Stimulated activated CD4-positive, alpha-beta T cell treated with anti-CD3 and anti-CD28 coated beads, Interleukin-15, amount 100 ng/mL, for 1 hour (primary cell): ENCODE measurements at places on chromosomes 11 and 22.

GRCh38 chr11:104462341-104462740 lies 298.4 kb upstream of the PDGFD start:
- no peak for DNase-seq

GRCh38 chr11:93740031-93740729 lies 1.1 kb downstream of the TAF1D start:
- DNase-seq = no peak

DNA sequence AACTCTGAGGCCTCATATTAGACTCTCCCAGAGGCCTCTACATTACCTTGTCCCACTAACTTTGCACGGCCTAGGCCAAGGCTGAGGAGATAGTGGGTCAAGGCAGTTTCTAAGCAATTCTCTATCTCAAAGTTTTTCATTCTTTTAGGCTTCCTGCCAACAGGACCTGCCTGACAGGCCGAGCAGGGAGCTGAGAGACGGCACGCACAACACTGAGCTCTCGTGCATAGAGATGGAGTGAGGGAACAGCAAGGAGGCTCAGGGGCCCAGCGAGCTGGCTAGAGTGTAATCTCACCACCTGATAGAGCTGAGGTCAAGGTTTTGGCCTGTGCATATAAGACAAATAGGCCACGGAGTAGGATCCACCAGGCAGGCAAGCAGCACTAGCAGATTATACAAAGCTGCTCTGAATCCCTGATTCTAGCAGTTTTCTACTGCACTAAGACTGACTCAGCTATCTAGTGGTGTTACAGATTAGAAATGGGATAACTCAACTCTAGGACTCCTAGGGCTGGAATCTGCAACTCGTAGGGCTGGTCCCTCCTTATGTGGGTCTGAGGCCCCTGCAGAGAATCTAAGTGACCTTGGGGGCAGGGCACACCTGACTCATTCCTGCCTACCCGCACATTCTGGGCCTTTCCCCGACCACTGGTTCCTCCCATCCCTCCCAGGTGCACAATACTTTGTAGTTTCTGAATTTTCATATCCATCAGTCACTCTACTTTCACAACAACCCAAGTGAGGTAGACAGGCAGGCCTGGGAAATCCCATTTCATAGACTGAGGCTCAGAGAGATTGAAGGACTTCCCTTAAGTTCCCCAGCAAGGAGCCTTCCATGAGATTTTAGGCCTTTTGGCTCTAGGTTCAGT lies 1.7 kb downstream of the CYB5R2 start:
- DNase-seq = no peak

DNA sequence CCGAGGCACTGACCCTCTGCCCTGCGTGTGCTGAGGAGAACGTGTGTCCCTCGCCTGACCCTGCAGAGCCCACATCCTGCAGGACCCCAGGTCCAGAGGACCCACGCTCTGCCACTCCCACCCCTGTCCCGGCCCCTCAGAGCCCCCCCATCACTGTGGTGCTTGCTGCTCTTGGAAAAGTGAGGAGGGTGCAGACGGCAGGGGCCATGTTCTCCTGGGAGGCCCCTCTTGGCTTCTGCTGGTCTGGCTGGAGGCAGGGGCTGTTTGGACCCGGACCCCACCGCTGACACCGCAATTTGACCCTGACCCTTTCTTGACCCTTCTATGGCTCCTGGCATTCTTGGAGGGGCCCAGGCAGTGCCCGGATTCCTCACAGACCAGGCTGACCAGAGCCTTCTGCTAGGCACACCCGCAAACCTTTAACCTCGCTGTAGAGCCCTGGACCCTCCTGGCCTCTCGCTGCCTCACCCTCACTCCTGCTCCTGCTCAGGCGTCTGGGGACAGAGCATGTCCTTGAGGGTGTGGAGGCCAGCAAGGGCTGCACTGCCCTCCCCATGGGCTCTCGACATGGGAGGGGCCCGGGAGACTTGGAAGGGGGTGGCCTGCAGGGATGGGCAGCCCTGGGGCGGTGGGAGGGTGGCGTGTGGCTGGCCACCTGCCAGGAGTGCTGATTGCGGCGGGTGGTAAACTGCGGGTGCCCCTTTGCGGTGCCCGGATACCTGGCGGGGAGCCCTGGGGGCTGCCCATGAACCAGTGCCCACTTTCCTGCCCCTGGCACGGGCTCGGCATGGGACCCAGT lies 37.0 kb upstream of the MUC5AC start:
- DNase-seq = no peak
